Esophagus squamous epithelium (tissue), 5 donors: ENCODE measurements at places on chromosomes 1 and 21.

- no peak for DNase-seq
These were observed 1.4 kb downstream of the DESI2 start for GRCh38 chr1:244654108-244655038.

GRCh38 chr1:168227620-168228019 is 1.8 kb downstream of the SFT2D2 start:
- no peak for DNase-seq

DNA sequence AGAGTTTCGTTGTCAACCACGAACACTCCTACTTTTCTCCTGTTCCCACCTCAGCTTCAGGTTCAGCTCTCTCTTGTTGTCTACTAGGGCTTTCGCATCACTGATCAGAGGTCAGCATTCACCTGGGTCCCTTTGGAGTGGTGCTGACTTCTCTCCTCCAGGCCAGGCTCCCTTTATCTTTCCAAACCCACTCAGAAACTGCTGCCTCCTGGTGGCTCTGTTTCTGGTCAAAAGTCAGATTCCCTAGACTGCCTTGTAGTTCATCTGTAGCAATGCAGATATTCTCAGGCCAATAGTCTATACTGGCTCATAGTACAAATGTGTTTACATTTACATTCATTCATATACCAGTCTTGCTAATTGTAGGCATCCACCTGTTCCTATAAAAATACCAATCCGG is 6.4 kb upstream of the ERI3 start:
- no peak for DNase-seq

DNA sequence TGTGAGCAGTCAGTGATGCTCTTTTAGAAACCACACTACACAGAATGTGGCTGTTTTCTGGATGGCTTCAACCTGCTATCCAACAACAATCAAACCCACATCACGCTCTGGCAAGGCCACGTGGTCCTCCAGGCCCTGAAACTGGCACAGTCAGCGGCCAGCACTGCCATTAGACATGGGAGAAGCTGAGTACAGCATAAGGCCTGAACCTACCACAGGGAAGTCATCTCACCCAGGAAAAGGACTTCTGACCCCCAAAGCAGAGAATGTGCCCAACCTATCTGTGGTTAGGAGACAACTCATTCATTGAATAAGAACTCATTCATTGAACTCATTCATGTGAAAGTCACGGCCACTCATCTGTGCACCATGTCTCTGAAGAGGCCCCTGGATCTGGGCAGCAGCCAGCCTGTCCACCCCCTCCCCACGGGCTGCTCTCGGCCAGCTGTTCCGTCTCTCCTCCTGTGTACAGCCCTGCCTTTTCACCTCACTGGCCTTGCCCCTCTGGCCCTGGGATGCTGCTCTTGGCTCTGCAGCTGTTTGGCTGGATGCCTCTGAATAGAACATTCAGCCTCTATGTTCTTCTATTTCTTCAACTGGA is 41.1 kb downstream of the C1orf198 start:
- no peak for DNase-seq

- DNase-seq, result no peak
These were observed 3.0 kb downstream of the AURKAIP1 start for GRCh38 chr1:1371746-1372711.

GRCh38 chr1:36450270-36450918 is at the start of gene OSCP1:
TSS of gene OSCP1 (minus strand) at chr1:36450451. CDS start at chr1:36450369, 82 bp downstream.
- DNase-seq, result peak; percentile 76

- no peak for DNase-seq
These were observed 2.0 kb downstream of the CAMSAP2 start for GRCh38 chr1:200740571-200741208.

DNA sequence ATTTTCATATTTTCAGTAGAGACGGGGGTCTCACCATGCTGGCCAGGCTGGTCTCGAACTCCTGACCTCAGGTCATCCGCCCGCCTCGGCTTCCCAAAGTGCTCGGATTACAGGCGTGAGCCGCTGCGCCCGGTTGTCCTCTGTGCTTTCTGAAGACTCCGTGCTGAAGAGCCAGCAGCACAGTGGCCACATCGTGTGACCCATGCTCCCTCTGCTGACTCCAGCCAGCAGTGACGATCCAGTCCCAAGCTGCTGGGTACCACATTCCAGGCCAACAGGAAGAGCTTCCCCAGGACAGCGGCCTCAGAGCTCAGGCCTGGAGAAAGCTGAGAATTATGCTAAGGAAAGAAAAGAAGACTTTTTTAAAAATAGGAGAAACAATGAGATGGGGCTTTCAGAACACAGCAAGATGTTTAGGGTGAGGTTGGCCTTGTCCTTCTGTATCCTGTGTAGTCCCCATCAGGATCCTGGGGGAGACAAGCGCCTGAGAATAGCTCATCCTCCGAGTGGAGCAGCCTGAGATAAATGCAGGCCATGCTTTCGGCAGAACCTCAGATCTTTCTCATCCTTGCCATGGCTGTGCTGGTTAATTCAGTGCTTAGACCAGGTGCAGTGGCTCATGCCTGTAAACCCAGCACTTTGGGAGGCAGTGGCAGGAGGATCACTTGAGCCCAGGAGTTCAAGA is 207.1 kb downstream of the SLC35F3 start:
- no peak for DNase-seq

- no peak for DNase-seq
These were observed 40.8 kb downstream of the RGL1 start for GRCh38 chr1:183845681-183846080.

DNA sequence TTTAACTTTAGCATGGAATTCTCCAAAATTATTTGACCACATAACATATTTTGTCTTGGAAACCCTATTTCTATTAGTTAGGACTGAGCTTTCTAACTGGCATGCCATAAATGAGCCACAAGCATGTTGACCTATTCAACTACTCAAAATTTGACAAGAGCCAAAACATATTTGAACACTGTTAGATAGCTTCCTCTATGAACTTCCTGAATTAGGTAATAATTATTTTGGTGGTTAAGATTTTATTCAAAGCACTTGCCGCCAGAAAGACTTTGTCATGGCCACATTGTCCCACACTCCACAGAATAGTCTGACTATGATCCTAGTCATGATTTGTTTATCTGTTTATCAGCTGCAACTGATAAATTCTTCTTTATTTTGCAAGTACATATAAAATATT is 23.1 kb upstream of the CTPS1 start:
- no peak for DNase-seq

- DNase-seq, result no peak
These were observed 236.2 kb downstream of the KIF26B start for GRCh38 chr1:245390975-245391374.

DNA sequence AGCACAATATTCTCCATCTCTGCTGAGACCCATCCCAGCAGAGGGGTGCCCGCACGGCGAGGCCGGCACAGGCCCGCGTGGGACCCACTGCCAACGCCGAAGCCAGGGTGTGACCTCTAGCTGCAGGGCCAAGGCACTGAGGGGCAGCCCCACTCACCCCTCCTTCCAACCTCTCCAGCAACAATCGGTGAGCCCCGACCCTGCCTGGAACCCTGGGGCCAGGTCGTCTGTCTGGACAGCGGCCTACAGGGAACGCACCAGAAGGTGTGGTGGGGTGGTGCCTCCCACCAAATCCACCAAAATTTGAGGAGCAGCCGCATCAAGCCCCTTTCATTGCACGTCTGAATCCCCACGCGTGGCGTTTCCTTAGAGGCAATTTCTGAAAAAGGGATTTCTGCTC is 63.0 kb upstream of the ADARB1 start:
- no peak for DNase-seq

DNA sequence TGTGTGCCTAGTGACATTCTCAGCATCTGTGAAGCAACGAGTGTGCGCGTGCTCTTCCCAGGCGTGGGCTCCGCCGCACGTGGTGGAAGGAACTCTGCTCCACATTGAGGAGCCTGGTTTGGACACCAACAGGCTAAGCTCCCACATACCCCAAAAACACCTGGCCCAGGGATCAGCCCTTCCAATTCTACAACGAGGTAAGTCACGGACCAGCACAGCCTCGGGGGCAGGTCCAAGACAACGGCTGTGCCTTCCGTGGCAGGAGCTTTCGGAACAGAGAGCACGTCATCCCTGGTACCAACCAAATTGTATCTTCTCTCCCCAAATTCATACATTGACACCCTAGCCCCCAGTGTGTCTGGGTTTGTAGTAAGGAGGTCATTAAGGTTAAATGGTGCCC is 27.2 kb upstream of the PDE9A start:
- DNase-seq, result no peak

DNA sequence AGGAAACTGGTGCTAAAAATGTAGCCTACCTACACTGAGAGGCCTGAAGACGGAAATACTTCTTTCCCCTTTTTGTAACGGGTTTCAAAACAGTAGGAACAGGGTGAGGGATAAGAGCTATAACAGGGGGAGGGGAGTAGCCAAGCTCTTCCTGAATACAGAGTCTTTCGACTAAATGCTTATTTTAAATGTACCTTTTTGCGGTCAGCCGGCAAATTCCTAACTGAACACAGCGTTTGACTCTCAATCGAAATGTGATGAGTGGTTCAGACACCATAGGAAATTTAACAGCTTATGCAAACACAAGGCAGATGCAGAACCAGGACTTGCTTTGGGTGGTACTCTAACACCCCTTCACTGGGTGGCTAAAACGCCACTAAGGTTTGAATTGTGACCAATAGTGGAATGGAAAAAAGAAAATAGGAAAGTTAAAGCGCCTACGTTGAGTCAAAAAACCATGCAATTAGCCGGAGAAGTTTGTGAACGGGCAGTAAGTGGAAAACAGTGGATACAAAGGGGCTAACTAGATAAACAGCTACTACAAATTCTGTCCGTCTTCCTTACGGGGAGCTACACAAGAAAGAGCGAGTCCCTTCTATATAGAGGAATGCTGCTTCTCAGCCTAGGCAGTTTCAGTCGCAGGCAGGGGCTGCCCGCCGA is 1.7 kb downstream of the EGLN1 start:
- no peak for DNase-seq

- DNase-seq, result no peak
These were observed 8.5 kb downstream of the CHRNB2 start for GRCh38 chr1:154575951-154576566.

DNA sequence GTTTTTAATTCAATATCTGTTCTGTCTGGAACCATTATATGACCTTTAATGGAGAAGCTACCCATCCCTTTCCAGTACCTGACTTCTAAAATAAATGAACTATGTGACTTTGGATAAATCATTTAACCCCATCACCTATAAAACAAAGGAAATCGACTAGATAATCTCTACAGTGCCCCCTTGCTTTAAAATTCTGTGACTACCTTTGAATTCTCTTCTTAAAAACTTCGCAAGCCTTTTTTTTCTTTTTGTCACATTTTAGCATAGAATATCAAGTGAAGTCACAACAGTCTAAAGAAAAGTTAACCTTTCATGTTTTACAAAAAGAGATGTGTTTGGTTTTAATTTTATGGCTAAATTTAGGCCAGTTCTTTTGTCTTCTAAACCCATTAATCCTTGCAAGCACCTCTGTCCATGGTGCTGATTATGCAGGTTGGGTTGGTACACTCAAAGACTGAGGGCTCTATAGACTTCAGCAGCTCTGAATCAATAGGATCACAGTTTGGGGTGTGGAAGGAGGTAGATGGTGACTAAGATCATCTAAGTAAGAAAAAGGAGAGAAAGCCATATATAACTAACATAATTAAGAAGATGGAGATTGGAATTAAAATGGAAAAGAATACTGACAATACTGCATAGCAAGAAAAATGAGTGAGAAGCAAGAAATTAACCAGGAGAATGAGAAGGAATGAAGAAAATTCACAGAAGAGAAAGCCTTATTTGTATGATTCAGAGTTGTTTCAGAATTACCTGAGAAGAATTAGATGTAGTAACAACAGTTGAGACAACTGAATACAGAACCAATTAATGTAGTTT is 59.2 kb downstream of the TBX15 start:
- no peak for DNase-seq

DNA sequence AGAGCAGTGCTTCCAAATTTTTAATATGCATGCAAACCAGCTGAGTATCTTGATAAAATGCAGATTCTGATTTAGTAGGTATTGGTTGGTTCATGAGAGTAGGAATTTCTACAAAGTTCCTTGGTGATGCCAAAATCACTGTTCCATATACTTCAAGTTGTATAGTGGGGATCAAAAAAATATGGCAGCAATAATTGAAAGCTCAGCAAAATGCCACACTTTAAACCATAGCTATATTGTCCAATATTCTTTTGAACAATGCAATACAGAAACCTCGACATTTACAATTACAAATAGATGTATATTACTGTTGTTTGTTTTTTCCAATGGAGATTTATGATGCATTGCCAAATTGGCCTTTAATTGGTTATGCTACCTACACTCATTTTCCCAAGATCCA is 55.7 kb upstream of the NCAM2 start:
- DNase-seq, result no peak

- DNase-seq, result no peak
These were observed 51.0 kb downstream of the XCL1 start for GRCh38 chr1:168627370-168627769.

GRCh38 chr1:80181418-80181817 is 1174.9 kb upstream of the ADGRL4 start:
- DNase-seq, result no peak

DNA sequence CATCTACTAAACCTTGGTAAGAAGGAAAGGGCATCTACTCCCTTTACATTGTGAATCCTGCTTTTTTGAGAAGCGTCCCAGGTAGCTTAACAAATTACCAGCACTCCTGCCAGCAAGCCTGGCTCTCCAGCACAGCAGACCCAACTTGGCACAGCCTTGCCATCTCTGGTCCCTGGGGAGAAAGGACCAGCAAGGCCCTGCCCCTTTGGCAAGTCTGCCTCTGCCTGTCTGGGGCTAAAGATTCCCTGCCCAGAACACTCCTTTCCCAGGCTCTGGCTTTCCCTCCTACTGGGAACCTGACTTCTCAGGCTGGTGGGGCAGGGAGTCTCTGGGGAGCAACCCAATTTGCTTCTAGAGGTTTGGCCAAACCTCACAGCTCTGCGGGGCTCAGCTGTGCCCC is 68.5 kb downstream of the ATP2B4 start:
- DNase-seq, result no peak

DNA sequence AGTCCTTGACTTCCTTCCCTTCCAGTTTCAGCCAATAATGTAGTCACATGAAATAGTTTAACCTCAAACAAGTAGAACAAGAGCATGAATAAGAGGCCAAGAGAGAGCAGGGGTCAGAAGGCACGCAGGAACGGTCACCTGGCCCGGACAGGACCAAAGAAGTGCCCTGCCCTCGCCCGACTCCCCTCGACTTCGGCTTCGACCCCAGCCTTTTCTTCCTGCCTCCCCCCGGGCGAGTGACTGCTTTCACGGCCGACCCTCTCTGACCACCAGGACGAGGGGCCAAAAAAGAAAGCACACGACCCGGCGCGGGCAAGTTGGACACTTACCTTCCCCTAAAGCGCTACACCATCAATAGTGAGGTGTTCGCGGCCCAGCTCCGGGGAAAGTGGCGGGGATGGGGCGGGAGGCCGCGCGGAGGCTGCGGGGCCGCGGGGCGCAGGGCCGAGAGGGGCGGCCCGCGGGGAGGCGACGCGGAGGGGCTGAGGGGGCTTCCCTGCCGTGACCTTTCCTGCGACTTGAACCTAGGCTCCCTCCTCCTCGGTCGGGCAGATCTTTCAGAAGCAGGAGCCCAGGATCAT is 519 bp downstream of the RERE start:
- DNase-seq, result no peak

DNA sequence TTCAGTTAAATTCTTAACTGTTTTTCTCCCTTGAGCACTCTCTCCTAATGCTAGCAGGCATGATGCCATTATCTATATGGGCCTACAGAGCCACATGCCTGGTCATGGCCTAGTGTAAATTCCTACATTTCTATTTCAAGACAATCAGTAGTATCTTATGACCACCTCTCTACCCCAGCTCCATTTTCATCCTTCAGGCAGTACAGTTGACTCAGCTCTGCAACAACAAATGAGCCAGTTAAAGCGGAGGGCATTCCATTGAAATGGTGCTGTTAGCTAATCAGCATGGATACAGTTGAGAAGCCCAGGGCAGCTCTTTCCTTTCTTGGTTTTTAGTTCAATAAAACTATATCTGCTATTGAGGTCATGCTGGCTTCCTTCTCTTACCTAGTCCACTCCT is 150.0 kb downstream of the PPP1R12B start:
- no peak for DNase-seq
